ENCODE measurements at places on chromosomes 16 and 17. TPM values are rescaled to one million over a fixed set of nuclear protein-coding genes. Genes with fewer than 3 reads are reported as not detected.

DNA sequence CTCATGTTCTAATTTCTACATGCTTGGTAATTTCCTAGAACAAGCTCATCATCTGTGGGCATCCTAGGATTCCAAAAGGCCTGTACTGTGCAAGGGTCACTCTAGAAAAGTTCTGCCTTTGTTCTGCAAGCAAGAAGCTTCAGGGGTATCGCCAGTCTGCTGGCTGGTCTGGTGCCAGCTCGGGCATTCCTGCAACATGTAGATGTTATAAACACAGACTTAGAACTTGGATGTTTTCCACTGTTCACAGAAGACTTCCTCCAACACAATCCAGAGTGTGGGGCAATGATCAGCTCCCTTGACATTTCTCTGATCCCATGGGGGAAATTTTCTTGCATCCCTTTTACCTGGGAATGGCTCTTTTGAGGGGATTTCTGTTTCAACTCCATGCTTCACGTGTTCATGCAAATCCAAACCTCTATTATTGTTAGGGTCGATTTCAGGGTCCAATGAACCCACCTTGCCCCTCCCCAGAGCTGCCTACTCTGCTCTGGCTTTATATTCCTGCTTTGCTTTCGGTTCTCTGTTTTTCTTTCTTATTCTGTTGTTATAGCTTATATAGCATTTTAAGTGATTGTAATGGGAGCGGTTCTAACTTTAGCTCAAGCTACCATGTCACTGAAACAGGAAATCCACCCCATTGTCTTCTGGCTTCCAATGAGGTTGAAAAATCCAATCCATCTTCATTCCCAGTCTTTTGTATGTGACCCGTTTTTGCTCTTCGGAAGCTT is 25.3 kb downstream of the UBE2O start:
- no peak for ATAC-seq

GRCh38 chr17:42178817-42179216 is 2.1 kb downstream of the KCNH4 start:
- no peak for ATAC-seq

DNA sequence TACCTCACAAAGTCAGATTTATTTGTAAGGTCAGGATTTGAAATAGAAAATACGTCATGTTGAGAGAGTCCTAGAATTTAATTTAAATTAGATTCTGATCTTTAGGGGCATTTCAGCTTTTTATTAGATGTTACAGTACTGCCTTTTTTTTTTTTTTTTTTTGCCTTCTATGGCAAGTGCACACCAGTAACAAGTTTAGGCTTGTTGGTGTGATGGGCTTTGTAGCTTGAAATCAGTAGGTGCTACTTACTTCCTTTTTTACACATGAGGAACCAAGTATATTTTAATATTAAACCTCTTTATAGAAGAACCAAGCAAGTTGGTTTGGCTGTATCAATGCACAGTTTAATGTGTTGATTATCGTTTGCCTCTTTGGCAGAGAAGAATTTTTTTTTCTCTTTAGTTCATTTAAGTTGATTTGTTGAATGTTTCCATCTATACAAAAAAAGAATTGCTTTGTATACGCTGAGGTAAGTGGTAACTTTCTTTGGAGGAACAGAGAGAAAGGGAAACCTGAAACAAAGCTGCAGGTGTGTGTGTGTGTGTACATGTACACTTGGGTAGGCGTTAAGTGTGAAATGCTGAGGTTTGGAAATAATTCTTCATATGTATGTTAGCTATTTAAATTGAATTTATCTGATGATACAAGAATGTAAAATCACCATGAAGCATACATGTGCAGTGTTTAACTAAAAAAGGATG is 15.7 kb downstream of the RBL2 start:
- no peak for ATAC-seq

GRCh38 chr17:15134363-15134762 is 130.8 kb downstream of the PMP22 start:
- ATAC-seq, result no peak

DNA sequence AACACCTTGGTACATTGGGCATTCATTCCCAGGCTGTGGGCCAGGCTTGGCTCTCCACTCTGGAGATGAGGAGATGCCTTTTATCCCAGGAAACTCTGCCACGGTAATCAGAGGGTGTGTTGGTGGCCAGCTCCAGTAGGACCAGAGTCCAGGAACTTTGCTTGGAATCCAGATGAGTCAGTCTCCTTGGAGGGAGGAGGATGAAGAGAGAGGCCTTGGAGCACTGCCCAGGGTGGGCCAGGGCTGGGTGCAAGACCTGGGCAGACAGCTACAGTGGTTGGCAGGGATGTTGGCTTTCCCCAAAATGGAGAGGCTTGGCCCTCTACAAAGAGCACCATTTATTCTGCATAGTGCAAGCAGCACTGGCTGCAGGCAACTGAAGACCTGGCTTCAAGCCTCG is 209.0 kb downstream of the RGS9 start:
- no peak for ATAC-seq

DNA sequence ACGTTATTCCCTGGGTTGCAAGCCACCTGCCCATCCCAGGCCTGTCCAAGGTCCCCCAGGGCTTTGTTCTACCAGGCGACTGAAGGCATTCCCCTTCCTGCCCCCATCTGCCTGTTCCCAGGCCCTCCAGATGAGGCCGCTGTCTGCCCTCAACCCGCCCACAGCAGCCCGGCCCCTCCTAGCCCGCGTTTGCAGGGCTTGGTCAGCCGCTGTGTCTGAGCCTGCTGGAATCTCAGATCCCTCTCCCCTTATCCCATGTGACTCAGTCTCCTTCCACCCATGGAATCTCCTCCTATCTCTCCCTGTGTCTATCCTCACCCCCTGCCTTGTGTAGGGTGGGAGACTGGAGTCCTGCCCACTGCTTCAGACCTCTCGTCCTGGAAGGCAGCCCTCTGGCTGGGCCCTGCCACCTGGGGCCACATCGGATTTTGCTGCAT is 186.0 kb upstream of the TNRC6C start:
- peak; percentile 80 for ATAC-seq

DNA sequence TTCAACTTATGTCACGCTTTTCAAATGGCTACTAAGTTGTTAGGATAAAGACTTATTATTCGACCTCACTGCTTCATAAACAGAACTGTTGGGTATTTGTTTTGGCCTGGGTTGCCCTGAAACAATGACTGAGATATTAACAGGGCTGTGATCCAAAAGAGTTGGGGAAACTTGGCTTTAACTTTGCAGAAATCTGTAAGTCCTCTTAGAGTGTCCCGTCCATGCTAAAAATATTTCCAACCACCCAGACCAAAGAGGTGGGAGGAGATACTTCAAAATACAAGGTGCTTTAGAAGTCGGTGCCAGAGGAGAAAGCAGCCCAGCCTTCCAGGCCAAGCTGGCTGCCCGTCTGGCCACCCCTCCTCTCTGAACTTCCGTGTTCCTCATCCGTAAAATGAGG is 16.1 kb upstream of the SPATA32 start:
- no peak for ATAC-seq

DNA sequence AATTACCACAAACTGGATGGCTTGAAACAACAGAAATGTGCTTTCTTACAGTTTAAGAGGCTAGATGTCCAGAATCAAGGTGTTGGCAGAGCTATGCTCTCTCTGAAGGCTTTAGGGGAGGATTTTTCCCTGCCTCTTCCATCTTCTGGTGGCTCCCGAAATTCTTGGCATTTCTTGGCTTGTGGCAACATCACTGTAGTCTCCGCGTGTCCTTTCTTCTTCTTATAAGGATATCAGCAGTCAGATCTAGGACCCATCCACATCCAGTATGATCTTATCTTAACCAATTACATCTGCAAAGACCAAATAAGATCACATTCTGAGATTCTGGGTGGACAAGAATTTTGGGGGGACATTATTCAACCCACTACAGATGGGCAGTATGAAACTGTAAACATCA is 119.2 kb upstream of the PMFBP1 start:
- ATAC-seq, result no peak

DNA sequence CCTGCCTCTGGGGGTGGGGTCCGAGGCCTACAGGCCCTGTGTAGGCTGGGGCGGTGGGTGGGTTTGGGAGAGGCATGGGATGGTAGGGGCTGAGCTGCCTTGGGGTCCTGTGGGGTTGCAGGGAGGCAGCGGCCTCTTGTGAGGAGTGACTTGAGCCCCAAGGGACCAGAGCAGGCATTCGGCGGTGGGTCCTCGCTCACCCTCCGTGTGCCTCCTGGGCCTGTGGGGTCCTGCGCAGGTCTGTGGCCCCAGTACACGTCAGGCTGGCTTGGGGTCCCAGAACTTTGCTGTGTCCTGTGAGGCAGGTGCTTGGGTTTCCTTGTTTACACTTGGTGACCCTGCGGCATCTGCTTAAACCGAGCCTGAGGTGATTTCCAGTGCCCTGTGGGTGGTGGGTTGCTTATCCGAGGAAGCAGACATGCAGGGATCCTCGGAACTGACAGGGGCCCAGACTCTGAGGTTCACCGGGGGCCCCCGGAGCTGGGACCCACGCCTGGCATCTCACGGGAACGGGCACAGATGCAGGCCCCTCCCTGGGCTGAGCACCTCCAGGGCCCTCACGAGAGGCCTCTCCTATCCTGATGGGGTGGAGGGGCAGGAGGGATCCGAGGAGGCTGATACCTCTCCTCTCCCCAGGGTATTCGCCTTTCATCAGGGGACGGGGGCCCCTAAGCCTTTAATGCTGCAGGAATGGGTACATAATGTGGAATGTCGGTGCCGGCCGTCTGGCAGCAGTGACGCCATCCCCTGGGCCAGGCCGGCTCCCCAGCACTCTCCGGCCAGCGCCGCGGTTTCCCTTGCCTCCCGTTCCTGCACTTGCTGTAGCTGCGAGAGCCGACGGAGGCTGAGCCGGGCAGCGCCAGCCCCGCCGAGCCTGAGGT is 7.7 kb downstream of the METRNL start:
- no peak for ATAC-seq

- peak; percentile 33 for ATAC-seq
These were observed 78.7 kb upstream of the MTMR4 start for GRCh38 chr17:58593123-58593522.

GRCh38 chr17:7755095-7755890 is 37.7 kb downstream of the DNAH2 start:
- ATAC-seq, result peak; percentile 94

- no peak for ATAC-seq
These were observed 466 bp upstream of the HSF4 start for GRCh38 chr16:67163999-67164558.

GRCh38 chr16:51095890-51096626 is 55.0 kb downstream of the SALL1 start:
- no peak for ATAC-seq

GRCh38 chr17:73611630-73612029 is 32.6 kb downstream of the SDK2 start:
- ATAC-seq, result no peak

DNA sequence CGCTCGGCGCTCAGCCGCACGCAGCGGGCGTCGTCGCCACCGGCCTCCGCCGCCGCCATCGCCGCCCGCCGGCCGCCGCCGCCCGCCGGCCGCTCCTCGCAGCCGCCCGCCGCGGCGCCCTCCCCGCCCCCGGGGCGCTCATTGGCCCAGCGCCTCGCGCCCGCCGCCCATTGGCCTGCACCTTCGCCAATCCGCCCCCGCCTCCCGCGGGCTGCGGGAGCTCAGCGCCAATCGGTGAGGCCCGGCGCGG is at the start of gene PGP:
TSS of gene PGP (minus strand) at position 122 of the 250 bp plus-strand sequence. CDS start at position 59, 63 bp downstream.
- peak; percentile 92 for ATAC-seq

DNA sequence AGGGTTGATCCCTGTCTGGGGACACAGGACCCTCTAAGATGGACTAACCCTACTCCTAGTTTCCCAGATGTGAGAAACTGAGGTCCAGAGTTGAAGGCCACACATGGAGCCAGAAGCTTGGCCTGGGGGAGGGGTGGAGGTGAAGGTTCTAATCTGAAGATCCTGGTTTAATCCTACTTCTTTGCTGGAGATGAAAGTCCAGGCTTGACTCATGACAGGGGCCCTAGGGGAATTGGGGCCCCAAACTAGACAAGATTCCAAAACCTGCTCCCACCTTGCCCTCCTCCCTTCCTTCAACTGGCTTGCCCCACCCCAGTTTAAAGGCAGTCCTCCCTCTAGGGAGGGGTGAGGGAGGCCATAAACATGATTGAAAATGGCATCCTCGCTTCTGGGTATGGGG is 21.6 kb downstream of the IGF2BP1 start:
- no peak for ATAC-seq

DNA sequence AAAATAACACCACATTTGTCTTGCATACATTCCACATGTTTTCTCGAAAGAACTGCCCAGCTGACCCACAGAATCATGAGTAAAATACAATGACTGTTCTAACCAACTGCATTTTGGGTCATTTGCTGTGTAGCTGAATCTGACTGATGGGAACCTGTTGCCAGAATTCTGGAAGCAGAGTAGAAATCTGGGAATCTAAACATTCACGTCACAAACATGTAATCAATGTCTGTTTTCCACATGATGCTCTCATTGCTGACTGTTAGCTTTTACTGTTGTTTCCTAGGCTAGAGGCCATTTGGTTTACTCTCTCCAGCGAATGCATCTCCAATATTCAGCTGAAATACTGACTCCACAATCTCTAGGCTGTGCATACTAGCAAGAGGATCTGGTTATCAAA is 710.1 kb downstream of the KCNJ2 start:
- no peak for ATAC-seq

DNA sequence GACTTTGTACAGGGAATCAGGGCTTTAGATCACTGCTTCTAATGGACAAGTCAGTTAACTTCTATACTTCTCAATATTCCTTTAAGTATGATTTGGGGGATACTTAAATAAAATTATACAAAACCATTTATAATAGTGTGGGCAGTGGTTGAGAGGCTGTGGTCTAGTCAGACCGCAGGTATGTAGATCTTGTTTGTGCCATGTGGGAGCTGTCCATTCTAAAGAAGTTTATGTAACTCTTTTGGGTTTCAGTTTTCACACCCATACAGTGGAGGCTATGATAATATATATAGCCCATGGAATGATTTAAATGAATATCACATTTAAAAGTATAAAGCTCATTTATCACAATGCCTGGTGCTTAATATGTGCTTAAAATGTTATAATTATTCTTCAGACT is 654.3 kb upstream of the KIF2B start:
- ATAC-seq, result no peak

Gene SGSM2
- total RNA-seq, result 28.1 TPM

Gene CDH5
- total RNA-seq, result 5.3 TPM

Gene MYL11
- 2.2 TPM for total RNA-seq

Gene GP1BA
- total RNA-seq, result not detected

Gene KRTAP2-1
- not detected for total RNA-seq

Gene SOCS7
- 11.9 TPM for total RNA-seq

Gene SCN4A
- total RNA-seq, result 0.12 TPM
